ENCODE measurements at places on chromosomes 12 and 14.

DNA sequence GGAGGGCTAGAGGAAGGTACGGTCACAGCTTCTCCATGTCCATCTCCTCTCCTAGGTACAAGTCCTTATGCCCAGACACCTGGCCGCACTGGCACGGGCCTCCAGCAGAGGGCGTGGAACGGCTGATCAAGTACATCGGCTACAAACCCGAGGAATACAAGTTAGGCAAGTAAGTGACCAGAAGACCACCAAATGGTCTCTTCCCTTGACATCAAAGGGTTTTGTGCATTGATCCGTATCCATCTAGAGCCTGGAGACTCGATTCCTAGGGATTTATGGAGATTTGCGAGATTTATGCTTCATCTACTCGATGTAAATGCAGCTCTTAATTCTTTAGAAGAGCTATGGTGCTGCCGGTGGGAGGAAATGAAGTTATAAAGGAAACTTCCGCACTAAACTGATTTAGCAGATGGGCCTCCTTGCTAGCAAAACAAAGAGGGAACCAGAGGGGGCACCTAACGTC is 44.2 kb downstream of the KCTD10 start:
- peak; percentile 86 for DNase-seq

DNA sequence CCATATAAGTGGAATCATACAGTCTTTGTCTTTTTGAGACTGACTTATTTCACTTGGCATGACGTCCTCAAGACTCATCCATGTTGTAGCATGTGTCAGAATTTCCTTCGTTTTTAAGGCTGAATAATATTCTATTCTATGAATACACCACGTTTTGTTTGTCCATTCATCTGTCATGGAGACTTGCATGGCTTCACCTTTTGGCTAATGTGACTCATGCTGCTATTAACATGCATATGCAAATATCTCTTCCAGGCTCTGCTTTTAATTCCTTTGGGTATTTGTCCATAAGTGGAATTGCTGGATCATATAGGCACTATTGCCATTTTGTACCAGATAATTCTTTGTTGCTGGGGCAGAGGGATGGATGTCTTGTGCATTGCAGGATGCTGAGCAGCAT is 19.6 kb upstream of the WSCD2 start:
- no peak for DNase-seq

DNA sequence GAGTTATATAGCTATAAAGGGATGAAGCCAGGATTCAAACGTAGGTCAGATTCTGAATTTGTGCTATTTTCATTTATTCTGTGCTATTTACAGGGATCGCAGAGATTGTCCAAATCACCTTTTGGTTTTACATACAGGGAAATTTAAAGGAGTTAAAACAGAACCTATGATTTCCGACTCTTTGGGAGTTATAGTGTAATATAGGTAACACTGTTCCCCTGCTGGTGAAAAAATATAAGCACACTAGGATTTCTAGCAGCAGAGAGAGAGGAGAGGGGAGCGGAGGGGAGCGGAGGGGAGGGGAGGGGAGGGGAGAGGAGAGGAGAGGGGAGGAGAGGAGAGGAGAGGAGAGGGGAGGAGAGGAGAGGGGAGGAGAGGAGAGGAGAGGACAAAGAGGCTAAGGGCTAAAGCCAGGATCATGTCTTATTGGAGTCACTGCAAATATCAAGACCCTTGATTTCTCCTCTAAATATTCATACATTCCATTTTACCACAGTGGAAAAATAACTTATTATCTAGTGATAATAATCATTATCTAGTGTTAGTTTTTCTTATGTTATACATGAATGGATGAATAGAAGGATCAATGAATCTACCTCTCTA is 46.2 kb upstream of the KCNH5 start:
- DNase-seq = no peak

- peak; percentile 71 for DNase-seq
Observed at GRCh38 chr12:10153271-10154144, 18.4 kb downstream of the OLR1 start.

DNA sequence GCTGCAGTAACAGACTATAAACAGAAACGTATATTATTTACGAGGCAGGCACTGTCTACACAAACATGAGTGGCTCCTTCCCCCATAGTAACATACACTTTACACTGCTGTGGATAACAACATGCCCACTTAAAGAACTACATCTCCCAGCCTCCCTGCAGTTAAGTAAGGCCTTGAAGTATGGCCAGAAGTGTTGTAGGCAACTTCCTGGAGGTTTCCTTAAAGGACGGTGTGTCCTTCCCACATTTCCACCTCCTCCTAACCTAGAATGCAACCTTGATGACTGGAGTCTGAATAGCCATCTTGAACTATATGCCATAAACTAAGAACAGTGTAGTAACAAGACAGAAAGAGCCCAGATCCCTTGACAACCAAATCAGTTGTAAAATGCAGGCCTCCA is 20.3 kb downstream of the MED13L start:
- no peak for DNase-seq

DNA sequence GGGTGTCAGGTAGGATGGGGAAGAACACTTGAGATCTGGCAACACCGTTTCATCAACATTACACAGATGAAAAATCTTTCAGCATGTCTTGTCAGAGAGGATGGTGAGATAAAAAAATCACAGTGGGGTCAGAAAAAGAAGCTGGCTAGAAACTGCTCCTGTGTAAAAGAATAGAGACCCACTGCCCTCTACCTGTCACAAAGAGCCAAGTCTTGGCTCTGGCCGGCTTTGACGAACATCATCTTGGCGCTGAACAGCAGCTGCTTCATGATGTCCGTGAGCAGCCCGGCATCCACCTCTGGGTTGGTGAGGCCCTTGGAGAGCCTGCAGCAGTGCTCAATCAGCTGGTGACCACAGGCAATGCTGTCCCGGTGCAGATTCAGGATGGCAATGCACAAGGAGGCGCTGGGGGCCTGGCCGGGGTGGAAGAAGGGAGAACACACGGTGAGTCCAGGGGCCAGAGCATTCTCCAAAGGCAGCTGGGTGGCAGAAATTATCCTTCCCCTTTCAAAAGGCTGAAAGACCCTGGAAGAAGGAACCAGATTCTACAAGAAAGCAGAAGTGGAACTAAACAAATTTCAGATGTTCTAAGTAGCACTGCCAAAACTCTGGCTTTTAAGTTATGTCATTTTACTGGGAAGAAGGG is 50.2 kb downstream of the ZFYVE26 start:
- no peak for DNase-seq

DNA sequence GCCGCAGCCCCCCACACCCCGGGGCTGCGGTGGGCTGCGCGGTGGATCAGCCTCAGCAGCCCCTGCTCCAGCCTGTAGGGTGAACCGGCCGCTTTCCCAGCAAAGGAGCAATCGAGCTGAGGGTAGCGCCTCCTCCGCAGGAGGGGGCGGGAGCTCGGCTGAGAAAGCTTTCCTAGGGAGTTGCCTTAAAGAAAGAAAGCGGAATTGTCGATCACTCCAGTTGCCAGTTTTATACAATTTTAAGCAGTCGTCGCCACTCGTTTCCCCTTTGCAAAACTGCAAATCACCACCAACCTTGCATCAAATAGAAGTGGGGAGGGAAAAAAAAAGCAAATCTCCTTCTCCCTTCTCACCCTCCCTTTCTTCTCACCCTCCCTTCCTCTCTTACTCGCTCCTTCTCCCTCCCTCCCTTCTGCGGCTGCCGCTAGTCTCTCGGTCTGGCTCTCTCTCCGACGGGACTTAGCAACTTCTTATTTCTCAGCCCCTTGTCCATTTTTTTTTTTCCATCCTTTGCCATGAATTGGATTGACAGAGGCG is at the start of gene PDE3A:
TSS of gene PDE3A (plus strand) at position 424 of the 537 bp plus-strand sequence. CDS start 748 bp downstream, outside the sequence.
- peak; percentile 80 for DNase-seq

DNA sequence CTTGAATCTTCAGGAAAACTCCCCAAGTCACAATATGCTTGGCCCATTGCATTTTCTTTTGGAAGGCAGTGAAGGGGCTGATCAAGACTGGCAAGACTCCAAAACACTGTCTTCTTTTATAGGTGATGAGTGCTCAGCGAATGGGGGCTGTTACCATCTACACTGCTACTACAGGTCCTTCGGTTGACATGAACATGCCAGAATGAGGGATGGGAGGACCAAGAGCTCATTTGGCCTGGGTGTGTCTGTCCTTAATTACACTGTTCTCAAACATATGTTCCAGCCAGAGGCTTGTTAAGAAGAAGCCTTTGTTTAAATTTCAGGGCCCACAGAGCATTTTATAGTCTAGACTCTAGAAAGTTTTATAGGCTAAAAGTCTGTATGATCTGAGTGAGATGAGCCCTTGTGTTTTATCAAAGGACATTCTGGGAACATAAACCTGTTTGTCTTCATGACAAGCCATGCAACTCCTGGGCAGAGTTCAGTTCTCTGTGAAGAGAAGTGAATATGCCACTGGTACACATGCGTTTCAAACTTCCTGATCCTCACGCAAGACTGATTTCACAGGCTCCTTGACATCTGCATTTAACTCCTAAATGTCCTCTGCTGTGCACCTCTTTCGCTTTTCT is 4.7 kb upstream of the FAM234B start:
- DNase-seq = no peak

DNA sequence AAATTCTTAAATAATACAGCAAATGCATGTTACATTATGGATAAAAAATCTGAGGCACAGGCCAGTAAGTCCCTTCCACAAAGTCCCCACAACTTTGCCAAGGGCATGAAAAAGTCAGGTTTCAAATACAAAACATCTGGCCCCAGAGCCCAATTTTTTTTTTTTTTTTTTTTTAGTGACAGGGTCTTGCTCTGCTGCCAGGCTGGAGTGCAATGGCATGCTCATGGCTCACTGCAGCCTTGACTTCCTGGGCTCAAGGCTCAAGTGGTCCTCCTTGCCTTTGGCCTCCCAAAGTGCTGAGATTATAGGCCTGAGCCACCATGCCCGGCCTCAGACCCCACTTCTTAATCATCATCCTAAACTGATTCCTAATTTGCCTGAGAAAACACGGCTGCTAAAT is 3.1 kb upstream of the TTC8 start:
- no peak for DNase-seq

- no peak for DNase-seq
Observed at GRCh38 chr14:104554608-104555429, 24.7 kb upstream of the C14orf180 start.

GRCh38 chr14:85437148-85437547 is 92.8 kb upstream of the FLRT2 start:
- DNase-seq = peak; percentile 8

GRCh38 chr12:81162391-81163136 is 84.7 kb downstream of the ACSS3 start:
- DNase-seq = no peak

- DNase-seq = no peak
Observed at GRCh38 chr14:28677381-28677780, 89.2 kb upstream of the FOXG1 start.

DNA sequence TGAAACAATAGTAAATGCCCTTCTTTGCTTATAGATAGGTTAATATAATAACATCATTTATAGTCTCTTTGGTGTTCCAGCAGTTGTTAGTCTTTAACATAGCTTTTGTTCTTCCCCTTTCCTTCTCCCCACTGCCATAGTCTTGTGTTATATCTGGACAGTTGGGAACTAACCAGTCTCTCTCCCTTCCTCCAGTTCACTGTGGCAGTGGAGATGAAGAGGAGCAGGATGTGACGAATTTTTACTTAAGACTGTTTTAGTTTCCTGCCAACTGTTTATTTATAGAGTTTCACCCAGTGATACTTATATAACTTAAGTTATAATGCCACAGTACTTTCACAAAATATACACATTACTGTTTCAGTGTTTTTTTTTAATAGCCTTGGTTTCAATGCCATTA is 277.4 kb downstream of the PDZRN4 start:
- DNase-seq = no peak

DNA sequence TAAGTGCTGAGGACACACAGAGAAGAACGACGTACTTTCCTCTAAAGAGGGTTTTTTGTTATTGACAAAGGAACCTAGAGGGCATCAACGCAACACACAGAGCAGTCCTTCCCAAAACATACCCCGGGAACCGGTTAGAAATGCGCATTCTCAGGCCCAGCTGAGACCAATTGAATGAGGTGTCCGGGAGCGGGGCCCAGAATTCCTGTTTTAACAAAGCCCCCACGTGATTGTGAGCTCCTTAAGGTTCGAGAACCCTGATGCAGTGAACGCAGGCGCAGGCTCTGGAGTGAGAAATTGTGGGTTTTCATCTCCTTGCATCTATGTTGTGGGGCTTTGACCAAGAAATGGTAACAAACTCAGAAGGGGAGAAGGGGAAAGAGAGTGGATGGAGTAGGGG is 51.0 kb upstream of the TBX3 start:
- DNase-seq = no peak

DNA sequence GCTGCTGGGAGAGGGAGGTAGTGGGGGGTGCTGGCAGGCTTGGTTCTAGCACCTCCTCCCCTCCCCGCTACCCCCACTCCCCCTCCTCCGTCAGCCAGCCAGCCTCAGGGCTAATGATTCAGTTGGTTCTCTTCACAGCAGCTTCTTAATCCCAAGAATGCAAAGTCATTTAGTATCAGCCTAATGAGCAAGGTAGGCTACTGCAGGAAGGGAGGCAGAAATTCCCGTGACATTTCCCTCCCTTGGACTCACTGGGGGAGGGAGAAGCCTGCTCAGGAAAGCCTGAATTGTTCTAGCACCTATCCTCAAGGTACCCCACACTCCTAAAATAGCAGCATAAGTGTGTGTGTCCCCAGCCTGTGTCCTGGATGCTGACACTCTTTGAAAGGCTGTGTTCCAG is 29.8 kb downstream of the ITPK1 start:
- no peak for DNase-seq

GRCh38 chr12:65828711-65829339 is 4.5 kb downstream of the HMGA2 start:
- DNase-seq = no peak

GRCh38 chr12:122963941-122964265 is 2.4 kb downstream of the ABCB9 start:
- no peak for DNase-seq

- DNase-seq = no peak
Observed at GRCh38 chr14:101369916-101370592, 191.2 kb upstream of the DIO3 start.

GRCh38 chr14:104784846-104785707 is 10.5 kb downstream of the AKT1 start:
- no peak for DNase-seq

GRCh38 chr14:69046476-69046860 is 67.4 kb upstream of the ACTN1 start:
- DNase-seq = no peak

GRCh38 chr12:57299514-57300016 is 48.6 kb upstream of the STAC3 start:
- no peak for DNase-seq

- no peak for DNase-seq
Observed at GRCh38 chr14:69619012-69619411, 7.6 kb downstream of the SUSD6 start.

GRCh38 chr14:101502761-101503392 is 58.4 kb upstream of the DIO3 start:
- no peak for DNase-seq

GRCh38 chr12:121575952-121576625 is 4.7 kb downstream of the KDM2B start:
- DNase-seq = no peak
